ENCODE measurements at places on chromosomes 2 and 18. TPM values are rescaled to one million over a fixed set of nuclear protein-coding genes. Genes with fewer than 3 reads are reported as not detected.

The COBLL1 gene
- total RNA-seq, result 18.6 TPM

The SKOR2 gene
- not detected for total RNA-seq

DNA sequence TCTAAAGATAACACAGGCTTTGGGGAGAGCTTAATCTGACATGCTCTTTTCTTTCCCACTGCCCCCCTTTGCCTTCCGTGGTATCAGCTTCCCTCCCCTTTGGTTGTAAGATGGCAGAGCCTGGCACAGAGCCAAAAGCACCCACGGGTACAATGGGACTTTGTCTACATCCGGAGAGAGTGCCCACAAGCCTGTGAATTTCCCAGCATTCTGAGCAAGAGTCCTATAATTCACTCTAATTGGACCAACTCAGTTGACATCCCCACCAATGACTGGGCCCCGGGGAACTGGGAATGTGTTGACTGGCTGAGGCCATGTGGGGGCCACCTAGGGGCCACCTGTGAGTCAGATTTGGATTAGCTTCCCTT is 20.1 kb upstream of the C2orf72 start:
- no peak for DNase-seq

DNA sequence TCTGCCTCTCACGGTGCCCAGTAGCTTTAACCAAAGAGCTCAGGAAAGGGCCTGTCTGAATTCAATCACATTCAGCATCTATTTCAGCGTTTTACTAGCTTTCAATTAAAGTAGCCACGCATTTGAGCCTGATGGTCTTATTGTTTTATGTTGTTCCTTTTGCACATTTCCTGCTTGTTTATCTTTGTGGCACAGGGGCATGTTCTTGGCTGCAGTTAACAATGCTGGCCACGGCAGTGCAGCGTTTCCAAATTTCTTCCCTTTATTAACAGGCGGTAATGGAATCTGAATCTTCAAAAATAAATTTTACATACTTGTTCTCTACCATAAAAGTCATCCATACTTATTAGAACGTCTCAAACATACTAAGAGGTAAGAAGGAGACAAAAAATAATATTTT is 46.2 kb downstream of the HPCAL1 start:
- no peak for DNase-seq

DNA sequence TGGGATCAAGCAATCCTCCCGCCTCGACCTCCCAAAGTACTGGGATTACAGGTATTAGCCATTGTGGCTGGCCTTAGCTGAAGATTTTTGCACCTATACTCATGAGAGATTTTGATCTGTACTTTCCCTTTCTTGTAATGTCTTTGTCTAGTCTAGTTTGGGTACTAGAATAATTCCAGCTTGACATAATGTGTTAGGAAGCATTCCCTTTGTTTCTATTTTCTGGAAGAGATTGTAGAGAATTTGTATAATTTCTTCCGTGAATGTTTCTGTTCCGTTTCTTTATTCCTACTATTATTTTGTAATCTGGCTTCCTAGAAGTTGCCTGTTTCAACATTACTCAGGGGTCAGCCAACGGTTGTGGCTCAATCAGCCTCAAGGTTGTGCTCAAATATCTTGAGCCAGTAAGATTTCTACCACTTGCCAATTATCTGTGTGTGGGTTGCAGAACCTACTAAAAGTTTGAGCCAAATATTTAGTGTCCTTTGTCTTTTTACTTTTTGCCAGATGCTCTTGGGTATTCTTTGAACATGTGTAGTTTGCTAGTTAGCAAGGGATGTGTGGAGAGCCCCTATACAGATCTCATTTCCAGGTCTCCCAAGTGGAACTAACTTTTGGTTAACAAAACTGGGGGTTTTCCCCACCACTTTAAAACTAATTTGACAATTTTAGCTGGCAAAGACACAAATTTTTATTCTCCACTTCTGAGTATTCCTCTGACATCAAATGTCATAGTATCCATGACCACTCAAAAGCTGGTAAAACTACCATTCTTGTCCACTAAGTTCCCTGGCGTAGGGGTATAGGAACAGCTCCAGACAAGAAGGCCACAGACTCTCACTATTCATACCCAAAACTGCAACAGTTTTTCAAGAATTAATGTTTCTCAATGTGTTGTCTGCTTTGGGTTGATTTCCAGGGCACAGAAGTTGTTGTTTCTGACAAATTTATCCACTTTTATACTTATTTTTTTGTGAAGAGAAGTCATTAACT is 42.8 kb upstream of the BAZ2B start:
- DNase-seq, result peak; percentile 52

DNA sequence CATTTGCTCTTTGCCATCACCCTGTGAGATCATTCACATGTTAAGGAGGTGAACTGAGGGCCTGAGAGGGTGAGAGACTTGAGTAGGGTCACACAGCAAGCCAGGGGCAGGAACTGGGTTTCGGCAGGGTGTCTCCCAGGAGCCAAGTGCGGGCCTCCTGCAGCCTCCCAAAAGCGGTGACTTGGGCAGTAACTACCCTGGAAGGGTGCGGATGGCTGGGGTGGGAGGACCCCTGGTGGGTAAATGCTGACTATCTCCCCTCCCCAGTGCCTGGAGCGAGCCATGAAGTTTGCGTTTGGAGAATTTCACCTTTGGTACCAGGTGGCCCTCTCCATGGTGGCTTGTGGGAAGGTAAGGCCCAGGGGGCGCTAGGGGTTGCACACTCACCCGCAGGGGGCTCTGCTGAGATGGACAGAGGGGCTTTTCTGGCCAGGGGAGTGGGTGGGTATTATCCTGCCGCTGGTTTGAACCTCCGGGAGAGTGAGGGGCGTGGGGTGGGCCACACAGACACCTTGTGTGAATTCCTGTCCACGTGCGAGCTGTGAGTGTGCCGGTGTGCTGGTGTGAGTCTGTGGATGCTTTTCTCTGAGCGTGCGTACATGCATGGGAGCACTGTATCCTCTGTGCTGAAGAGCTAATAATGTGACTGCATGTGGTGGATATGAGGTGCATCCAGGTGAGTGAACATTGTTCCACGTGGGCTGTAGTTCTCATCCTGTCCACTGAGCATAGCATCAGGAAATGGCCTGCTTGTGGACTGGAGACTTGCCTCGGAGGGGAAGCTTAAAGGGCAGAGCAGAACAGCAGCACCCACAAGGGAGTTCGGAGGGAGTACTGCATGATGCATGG is 91.0 kb upstream of the MCFD2 start:
- DNase-seq, result no peak

DNA sequence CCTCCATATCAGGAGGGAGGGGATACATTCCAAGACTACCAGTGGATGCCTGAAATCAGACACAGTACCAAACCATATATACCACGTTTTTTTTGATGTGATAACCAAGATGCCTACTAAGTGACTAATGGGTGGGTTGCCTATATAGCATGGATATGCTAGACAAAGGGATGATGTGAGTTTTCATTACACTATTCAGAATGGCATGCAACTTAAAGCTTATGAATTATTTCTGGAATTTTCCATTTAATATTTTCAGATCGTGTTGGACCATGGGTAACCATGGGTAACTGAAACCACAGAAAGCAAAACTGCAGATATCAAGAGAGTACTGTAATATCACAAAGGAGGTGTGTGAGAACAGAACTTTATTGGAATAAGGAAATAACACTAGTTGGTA is 39.6 kb upstream of the CRACDL start:
- DNase-seq, result no peak

DNA sequence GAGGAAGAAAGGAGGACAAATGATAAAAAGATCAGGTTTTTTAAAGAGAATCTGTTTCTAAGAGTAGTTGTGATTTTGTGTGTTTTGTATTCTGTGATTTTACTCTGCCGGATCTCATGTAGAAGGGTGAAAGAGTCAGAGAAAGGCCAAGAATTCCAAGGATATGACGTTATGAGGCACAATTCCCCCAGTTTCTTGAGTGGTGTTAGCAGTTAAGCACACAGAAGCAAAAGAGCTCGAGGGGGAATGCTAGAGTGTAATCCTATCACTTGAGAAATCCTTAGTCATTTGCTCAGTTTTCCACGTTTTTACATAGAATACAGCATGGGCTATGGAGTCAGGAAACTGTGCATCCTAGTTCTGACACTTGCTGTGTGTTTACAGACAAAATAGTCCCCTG is 34.8 kb downstream of the METTL4 start:
- peak; percentile 81 for DNase-seq

DNA sequence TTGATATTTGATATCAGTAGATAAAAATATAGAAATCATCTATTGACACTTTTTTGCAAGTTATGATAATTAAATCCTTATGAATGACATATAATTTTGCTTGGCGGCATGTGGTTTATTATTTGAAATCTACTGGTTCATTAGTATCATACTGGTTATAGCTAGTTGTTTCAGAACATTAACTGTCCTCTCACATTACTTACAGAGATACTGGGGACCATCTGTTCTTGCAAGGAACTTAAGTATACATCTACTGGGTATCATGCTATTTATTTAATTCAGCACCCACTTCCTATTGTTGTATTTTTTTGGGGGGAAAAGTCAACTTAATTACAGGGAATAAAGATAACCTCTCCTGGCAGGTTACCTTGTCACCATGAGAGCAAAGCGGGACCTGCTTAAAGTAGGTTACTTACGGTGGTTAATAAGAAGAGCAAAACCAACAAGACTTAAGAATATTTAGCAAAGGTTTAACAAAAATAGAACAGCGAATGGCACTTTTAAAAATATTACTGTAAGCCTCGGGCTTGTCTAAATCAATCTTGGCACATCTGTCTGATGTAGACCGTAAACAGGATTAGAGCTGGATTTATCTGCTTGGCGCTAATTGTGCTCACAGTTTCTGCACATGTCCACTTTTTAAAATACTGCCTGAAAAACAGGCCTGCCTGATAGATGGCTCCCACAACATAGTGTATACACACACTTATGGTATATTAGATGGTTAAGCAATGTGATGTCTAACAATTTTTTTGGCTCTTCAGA is 41.8 kb downstream of the CERKL start:
- no peak for DNase-seq

DNA sequence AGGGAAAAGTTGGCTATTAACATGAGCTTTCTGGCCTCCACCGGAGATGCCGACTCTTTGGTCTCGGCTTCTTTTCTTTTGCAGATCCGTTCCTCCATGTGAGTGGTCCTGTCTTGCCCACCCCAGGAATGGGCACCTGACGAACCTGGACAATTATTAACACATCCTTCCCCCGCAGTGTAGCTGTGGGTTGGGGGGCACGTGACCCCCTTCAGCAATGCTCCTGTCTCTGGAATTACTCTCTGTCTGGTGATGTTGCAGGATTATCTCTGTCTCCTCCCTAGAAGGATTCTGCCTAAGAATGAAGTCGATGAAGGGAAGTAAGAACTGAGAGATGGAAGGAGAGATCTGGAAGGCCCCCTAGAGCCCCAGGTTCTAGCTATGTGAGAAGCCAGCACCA is 115.2 kb upstream of the NPAS2 start:
- DNase-seq, result no peak

DNA sequence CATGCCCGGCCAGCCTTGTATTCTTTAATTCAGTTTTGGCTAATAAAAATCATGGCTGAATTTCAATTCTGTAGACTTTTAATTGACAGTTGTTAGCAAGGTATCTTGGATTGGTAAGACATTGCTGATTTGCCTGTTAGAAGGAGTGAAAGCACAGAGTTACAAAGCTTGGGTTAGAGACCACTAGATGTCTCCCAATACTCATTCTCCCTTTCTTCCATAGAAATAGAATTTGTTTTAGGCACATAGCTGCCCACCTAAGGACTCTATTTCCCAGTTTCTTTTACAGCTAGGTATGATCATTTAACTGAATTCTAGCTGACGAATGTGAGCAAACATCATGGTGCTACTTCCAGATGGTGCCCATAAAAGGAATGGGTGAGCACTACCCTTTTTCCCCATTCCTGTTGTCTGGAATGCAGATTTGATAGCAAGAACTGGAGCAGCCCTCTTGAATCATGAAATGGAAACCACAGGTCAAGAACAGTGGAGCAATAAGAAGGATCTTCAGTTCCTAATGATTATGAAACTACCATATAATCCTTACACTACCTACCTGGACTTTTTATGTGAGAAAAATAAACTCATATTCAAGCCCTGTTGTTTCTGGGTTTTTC is 17.5 kb downstream of the PECR start:
- DNase-seq, result peak; percentile 76

DNA sequence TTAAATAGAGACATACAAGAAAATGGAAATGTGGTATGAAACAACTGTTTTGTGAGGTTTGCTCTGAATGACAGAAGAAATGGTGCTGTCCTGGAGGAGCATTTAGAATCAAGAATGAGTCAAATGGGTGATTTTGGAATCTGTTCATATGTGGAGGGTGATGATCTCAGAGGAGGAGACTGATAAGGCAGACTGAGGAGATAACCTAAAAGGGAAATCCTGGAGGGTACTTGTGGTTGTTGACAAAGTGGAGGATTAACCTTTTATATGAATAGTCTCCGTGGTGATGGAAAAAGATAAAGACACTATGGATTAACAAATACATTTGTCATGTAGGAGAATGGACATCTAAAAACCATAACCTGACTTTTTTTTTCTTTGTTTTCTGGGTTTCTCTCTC is 74.1 kb downstream of the MMADHC start:
- DNase-seq, result no peak
